ENCODE measurements at places on chromosomes 1 and 21.
A peak's percentile ranks its signal among the peaks of the same experiment; 100 is the strongest.

DNA sequence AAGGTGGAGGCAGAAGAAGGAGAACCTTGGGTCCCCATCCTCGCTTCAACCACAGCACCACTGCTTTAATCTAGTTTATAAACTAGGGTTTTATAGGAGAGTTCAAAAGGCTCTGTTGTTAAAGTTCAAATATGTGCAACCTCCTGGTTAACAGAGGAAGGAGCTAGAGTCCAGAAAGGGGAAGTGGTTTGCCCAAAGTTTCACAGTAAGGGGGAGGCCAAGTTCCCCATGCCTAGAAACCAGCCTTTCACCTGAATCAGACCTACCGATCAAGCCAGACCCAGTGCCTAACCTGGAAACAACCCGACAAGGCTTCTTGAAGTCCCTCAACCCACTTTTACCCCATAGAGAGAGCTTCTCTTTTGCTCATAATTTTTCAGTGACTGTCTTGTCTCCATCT lies 106.5 kb downstream of the PLPP3 start:
- no peak for DNase-seq

DNA sequence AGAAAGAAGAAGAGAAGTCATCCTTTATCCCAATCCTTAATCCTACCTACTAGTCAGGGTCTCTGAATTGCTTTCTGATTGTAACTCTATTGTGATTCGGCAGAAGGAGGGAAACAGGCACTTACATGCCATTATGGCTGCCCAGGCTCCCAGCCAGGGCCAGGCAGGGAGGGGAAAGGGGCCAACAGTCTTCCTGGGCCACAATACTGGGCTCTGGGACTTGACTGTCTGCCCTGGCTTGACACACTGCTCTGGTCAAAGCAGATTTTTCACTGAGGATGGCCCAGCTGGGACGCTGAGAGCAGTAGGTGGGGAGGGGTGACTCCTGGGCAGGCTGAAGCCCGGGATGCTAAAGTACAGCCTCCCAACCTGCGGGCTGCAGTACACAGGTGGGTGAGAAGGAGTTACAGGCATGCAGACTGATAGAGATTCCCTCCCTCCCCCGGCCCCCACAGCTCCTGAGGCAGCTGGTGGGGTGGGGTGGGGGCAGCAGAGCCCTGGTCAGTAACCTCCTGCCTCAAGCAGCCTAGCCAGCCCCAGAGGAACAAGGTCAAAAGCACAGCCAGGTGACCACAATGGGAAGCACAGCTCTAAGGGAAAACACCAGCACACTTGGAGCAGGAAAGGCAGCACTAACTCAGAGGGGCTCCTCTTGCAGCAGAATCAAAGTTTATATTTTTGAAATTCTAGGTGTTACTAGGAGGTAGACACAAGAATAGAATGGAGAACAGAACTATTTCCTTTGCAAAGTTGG lies 25.3 kb downstream of the KCND3 start:
- DNase-seq = no peak

- DNase-seq = no peak
These were observed 1788.1 kb downstream of the BRINP3 start for GRCh38 chr1:188689542-188689941.

- DNase-seq = no peak
These were observed 536.4 kb downstream of the DPYD start for GRCh38 chr1:97384294-97384968.

GRCh38 chr1:176617881-176618280 lies 154.9 kb downstream of the PAPPA2 start:
- no peak for DNase-seq

- DNase-seq = no peak
These were observed 684 bp upstream of the MRPL20 start for GRCh38 chr1:1407636-1408318.

DNA sequence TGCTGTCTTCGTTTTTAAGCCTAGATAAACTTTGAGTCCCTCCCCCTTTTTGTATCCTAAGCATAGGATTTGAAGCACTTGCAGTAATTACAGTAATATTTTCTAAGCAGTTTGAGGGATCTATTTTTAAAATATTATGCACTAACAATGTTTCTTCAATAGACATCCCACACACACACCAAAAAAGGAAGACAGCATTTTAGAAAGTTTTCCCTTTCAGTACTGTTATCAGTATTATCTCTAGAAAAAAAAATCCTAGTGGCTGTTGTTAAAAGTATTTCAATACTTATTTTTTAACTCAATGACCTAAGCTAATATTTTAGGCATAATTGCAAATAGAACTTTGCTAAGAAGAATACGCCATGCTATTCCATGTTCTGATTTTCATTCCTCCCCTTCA lies 15.1 kb downstream of the MCOLN3 start:
- no peak for DNase-seq

GRCh38 chr1:110049801-110050601 lies 15.6 kb downstream of the STRIP1 start:
- DNase-seq = no peak

GRCh38 chr1:111582016-111582415 lies 37.6 kb upstream of the RAP1A start:
- DNase-seq = no peak

GRCh38 chr1:221823561-221823960 lies 81.7 kb upstream of the DUSP10 start:
- DNase-seq = no peak

GRCh38 chr1:173420330-173420806 lies 56.8 kb upstream of the PRDX6 start:
- peak; percentile 71 for DNase-seq

DNA sequence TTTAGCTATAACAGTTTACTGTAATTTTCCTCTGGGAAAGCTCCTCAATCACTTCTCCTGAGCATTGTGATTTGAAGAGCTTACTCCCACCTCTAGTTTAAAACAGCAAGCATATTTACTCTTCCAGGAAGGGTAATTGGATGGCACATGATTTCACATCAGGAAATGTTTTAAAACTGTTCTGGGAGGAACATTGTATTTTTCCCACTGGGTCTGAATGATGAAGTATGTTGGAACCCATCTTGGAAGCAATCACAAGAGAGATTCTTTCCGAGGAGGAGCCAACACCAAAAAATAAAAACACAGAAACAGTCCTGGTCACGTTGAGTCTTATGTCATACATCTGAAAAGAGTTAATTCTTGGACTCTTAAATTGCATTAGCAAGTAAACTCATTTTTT lies 17.3 kb downstream of the MAP10 start:
- DNase-seq = no peak

GRCh38 chr1:15027515-15027986 lies 126.0 kb upstream of the TMEM51 start:
- DNase-seq = peak; percentile 42

DNA sequence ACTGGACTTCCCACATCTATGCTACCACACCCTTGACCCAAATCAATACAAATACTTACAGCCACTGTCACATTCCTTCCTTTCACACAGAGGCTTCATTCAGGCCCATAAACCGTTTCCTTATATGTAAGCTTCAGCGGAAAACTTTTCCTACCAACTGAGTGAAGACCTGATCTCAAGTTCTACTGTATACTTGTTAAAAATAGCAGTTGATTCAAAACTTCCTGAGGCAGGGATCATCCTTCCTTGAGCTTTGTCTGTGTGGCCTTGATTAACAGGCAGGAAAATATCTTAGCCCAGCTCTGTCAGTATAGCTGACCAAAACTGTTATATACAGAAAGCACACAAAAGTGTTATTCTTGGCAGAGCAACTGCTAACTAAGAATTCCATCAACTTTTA lies 42.7 kb downstream of the DENND2C start:
- DNase-seq = no peak

DNA sequence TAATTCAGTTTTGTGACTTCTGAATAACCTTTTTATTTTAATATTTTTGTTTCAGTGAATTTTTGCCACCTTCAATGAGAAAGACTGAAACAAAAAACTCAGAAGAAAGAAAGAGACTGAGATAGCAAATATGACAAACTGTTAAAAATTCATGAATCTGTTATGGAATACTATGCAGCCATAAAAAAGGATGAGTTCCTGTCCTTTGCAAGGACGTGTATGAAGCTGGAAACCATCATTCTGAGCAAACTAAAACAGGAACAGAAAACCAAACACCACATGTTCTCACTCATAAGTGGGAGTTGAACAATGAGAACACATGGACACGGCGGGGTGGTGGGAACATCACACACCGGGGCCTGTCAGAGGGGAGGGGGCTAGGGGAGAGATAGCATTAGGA lies 193.4 kb upstream of the FGGY start:
- DNase-seq = no peak

DNA sequence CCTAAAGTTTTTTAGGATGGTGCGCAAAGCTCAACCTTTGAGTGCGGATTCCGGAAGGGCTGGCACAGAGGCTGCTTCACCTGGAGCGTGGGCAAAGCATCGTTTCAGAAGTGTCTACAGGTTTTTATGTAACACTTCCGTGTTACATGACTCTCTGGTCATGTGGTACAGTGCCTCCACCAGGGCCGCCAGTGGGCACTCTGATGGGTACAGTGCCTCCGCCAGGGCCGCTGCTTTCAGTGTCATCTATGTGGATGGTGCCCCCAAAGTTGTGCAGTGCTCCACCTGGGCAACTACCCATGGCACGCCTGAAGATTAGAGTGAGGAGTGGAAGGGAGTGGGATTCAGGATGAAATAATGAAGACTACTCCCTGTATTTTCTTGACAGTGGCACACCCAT lies 101.4 kb upstream of the C1orf174 start:
- DNase-seq = no peak

DNA sequence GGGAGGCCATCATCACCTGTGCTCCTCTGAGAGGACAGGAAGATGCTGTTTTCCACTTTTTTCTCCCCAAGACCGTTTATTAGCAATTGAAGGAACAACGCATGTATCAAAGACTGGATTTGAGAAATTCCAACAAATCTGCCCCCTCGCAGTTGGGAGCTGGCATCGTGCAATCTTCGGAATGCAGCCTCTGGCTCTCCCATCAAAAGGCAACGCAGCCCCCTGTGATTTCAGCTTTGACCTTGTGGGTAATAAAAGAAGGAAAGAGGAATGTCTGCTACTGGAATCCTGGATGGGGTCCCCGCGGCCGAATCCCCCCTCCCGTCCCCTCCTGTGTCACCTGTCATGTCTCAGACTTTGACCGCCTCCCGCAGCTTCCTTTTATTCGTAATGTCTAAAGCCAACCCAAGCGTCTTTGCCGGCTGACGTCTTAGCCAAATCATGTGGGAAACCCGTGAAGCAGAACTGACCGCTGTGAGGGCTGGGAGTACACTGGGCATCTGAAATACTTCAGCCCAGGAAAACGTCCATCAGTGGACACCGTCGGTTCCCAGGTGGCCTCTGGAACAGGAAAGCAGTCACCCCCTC lies 101.5 kb downstream of the WDR4 start:
- no peak for DNase-seq

GRCh38 chr1:43344267-43344850 lies 6.7 kb downstream of the MPL start:
- no peak for DNase-seq

GRCh38 chr1:56133522-56134472 lies 445.6 kb downstream of the PLPP3 start:
- DNase-seq = no peak

DNA sequence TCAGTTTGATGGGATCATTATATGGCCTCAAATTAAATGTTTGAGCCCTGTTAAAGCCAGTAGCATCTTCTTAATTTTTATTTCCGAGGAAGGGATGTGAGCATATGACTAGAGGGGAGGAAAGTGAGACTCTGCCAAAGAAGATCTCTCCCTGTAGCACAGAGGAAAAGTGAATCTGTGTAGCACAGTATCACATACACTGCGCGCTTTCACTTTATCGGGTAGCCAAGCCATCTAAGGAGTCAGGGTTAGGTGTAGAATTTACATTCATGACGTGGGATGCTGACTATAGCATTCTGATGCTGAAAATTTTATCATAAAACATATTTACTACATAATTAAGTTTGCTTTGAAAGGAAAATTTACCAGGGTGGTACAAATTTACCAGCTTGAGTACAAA lies 24.0 kb downstream of the LRRC8D start:
- DNase-seq = no peak

DNA sequence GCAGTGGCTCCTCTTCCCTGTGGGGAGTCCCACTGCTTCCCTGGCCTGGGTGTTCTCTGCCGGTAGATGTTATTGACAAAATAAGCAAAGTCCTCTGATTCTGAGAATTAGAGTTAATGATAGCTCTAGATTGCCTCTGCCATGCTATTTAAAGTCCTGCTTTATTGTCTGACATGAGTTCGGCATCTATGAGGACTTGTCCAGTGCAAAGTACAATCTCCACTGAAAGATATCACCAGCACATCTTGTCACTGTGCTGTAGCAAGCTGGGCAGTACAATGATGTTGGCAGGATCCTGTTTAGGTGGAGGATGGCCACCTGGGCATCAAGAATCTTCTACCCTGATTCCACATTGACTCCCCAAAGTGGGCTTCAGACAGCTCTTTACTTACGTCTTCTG lies 54.0 kb upstream of the ATP5PO start:
- DNase-seq = no peak

DNA sequence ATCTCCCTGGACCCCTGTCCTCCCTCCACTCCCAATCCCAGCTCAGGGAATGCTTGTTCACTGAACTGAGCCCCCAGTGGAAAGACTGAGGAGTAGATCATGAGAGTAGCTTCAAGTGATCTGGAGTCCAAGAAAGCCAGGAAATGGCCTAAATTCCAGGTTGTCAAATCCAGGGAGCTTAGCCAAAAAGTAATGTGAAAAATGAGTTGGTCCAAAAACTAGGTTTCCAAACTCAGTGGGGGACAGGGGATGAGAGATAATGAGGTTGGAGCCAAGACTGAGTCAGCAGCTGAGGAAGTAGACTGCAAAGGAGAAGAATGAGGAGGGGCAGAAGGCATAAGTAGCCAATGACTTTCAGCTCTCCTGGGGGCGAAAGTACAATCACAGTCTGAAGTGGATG lies 284.1 kb upstream of the BEND5 start:
- DNase-seq = no peak

GRCh38 chr1:19938472-19938871 lies 15.1 kb upstream of the PLA2G2E start:
- no peak for DNase-seq

GRCh38 chr21:33512481-33512880 lies 21.0 kb upstream of the DNAJC28 start:
- DNase-seq = no peak

DNA sequence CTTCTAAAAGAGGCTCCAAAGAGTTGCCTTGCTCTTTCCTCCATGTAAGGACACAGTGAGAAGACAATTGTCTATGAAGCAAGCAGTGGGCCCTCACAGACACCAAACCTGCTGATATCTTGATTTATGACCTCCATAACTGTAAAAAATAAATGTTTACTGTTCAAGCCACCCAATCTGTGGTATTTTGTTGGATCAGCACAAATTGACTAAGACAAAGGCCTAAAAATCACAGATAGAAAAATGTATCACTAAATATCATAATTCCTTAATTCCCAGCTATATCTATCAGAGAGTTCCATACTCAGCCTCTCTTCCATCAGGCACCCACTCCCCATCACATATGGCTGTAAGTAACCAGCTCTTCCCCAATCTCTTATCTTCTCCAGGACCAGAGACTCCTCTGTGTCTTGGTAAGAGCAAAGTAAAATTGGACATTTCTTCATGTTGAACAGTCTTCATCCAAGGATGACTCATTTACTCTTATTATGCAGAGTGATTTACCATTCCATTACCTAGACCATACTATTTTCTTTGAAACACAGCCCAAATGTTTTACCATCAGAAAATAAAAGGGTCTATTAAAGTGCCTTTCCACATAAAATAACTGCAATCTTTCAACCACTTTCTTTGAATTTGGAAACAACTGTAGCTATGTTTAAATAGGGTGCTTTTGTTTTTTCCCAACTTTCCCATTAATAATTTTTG lies 503.6 kb downstream of the MRPL39 start:
- no peak for DNase-seq

Data from DND-41 (cell line).